ENCODE measurements at places on chromosomes 16 and 17.

GRCh38 chr16:67533024-67533560 lies 4.5 kb downstream of the RIPOR1 start:
- DNase-seq: no peak

GRCh38 chr16:51035711-51036110 lies 115.4 kb downstream of the SALL1 start:
- DNase-seq: no peak

GRCh38 chr17:65039336-65039988 lies 17.1 kb downstream of the GNA13 start:
- DNase-seq: no peak

DNA sequence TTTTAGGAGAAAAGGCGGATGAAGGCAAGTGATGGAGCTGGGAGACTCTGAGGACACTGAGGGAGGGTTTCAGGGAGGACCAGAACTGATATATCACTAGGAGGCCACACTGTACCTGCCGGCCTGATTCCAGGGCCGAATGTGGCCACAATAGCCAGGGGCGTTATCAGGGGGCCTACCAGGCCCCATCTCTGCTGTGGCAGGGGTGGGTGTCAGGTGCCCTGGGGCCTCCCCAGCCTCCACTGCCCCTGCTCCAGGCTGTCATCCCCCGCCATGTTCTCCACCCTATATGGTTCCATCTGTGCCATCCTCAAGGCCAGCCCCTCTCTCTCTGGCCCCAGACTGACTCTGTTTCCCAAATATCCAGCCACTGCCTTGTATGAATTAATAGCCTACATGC lies 246.5 kb downstream of the GSG1L start:
- no peak for DNase-seq

GRCh38 chr17:80416260-80416939 lies 1.4 kb downstream of the ENDOV start:
- DNase-seq: no peak

DNA sequence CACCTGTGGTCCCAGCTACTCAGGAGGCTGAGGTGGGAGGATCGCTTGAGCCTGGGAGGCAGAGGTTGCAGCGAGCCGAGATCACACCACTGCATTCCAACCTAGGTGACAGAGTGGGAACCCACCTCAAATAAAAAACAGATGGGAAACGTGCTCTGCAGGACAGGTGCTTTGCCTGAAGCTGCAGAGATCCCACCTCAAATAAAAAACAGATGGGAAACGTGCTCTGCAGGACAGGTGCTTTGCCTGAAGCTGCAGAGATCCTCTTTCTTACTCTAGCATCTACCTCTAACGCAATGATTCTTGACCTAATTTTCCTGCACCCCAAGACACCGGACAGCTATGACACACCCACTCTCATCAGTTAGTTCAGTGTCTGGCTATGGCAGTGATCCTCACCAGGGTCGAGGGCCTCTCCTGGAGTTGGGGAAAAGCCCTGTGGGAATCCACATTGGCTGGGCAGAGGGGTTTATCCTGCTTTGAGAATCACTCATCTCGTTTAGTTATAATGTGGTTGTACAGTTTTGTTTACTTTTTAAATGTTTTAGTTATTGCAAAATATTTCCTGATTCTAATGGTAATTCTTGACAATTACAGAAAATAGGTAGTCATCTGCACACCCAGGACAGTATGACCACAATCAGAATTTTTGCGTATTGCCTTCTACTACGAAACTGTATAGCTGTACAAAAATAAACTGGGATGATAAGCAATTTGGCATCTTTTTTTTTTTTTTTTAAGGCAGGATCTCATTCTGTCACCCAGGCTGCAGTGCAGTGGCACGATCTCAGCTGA lies 11.4 kb downstream of the VPS53 start:
- DNase-seq: no peak

DNA sequence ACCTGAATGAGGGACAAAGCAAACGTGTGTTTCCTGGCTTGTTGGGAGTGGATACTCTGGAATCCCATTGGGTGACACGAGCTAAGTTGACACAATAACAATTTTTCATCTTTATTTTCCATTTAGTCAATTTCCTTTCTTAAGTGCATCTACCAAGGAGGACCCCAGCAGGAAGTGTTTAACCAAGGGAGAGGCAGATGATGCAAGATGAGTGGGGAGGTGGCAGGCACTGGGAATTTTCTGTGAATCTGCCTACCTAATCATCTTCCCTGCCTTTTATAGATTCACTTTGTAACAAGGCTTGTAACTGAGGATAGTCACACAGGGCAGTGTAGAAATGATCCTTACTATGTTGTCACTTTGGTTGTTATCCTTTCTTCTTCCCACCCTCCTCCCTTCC lies 317.7 kb upstream of the HSBP1 start:
- DNase-seq: no peak

DNA sequence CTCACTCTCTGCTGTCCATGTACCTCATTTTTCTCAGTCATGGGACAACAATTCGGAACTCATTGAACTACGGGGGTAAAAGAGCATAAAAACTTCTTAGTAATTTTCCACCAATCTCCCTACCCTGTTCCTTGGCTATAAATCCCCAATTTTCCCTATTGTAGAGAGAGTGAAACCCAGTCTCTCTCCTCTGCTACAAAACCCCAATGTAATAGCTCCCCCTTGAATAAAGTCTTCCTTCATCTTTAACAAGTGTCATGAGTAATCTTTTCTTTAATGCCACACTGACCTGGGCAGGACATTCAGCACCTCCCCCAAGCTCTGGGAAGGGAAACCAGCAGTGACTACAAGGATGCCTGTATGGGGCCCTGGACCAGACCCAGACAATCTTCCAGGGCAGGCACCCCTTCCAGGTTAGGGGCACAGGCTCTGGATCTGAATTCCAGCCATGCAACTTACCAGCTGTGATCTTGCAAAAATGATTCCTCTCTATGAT lies 10.2 kb upstream of the EIF1 start:
- no peak for DNase-seq

DNA sequence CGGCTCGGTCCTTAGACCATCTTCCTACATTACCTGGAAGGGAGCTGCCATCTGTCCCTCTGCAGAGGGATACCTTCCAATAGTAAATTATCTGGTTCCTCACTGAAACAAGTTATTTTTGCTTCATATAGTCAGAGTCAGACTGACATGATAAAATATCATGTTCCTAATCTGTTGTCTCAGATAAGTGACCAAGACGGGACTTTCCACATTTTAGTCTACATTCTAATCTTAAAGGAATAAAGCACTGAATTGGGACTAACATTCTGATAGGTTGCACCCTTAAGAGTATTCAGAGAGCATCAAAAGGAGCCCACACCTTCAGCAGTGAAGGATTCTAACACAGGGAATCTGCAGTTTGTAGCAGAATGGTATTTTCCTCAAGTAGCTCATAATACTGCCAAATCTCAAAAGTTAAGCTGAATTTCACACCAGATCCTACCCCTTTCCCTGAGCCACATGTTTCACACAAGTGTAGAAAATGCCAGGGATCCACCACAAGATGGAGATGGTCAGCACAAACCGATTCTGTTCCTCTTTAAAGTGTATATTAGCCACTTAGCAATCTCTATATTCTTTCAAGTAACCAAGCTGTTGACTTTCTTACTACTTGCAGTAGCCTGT lies 13.4 kb downstream of the GINS2 start:
- DNase-seq: no peak
